ENCODE measurements at places on chromosomes 1 and 21.

DNA sequence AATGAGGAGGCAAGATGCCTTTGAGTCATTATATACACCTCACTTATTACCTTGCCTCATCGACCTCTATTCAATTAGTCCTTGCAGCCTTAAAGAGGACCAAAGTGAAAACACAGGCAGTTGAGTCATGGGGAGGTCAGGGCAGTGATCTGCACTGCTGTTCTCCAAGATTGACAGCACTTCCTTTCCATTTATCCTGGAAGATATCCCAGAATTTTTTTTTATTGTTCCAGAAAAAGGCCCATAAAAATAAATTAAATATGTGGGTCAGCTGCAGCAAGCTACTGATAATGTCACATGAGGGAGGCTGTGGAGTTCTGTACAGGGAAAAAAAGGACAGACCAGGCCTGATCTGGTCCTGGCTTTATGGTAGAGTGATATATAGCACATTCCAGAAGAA is 33.2 kb upstream of the CDC42BPA start:
- peak; percentile 35 for DNase-seq

- DNase-seq = no peak
These were observed 545.2 kb upstream of the CAMK1G start for GRCh38 chr1:209038316-209038715.

- no peak for DNase-seq
These were observed 173.2 kb downstream of the SMYD3 start for GRCh38 chr1:246333855-246334254.

GRCh38 chr21:32004291-32004690 is 131.5 kb downstream of the HUNK start:
- DNase-seq = no peak

DNA sequence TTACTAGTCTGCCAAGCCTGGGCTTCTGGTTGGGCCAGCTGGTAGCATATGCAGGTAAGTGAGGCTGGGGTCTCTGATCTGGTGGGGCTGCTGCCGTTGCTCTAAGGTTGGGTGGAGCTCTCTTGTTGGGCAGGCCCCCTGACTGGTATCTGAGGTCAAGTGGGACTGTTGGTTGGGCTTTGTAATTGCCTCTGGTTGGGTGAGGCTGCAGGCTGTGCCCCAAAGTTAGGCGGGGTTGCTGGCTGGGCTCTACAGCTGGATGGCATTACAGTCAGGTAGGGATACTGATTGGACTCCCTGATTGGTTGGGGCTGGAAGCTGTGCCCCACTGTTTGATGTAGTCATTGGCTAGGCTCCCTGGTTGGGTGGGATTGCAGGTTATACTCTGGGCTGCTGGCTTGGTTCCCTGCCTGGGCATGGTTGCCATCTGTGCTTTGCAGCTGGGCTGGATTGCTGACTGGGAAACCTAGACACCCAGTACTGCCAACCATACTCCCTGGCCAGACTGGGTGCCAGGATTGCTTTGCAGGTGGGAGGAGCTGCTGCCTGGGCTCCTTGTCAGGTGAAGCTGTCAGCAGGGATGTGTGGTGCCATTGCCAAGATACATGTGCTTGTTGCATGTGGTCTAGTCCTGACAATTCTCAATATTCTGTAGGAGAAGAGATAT is 130.5 kb downstream of the RABGAP1L start:
- no peak for DNase-seq

DNA sequence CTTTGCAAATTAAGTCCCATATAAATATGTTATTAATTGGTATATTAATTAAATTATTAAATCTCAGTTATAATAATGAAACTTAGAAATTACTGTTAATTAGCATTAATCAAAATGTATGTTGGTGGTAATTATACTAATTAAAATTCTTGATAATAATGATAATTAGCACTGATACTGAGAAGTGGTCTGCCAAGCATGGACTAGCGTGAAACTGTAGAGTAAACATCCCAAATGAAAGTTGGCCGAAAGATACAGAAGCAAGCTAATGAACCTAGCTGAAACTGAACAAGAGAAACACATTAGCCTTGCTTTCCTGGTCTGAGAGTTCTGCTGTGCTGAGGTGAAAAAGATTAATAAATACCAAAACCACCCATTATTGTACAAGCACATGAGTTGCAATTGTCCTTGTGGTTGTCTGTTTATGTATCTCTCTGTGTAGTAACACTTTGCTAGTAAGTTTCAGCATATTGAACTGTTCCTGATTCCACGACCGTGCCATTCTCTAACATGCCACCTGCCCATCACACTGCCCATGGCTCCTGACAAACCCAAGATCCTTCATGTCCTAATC is 341.8 kb downstream of the PLPP3 start:
- DNase-seq = no peak

- peak; percentile 65 for DNase-seq
These were observed 45.6 kb upstream of the CSF1 start for GRCh38 chr1:109864930-109865612.

GRCh38 chr21:38918607-38919346 is 113.0 kb downstream of the ETS2 start:
- no peak for DNase-seq

DNA sequence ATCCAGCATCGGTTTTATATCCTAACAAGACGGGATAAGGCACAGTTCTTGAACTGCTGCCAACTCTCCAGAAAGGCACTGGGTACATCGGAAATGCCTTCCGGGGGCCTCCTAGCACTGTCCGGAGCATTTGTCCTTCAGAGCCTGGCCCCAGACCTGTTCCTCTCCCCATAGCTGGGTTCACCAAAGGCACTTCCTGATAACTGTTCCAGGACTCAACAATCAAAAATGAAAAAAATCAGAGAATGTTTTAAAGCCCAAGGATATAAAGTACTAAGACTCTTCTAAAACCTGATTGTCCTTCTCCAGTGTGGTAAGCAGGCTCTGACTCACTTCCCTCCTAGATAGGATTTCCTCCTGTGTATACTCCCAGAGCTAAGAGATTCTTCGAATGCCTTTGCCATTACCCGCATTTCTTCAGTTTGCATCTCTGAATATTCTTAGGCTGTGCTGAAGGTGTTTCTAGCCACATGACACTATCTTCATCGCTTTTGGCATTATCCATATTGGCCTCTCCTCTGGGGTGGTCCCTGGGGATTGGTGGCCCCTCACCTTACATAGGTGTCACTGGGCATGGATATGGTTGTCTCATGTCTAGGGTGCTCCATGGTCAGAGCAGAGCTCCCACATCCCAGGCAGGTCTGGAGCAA is 112.9 kb downstream of the ZBTB18 start:
- DNase-seq = peak; percentile 85

- DNase-seq = no peak
These were observed 30.3 kb upstream of the MUTYH start for GRCh38 chr1:45370575-45370974.

- no peak for DNase-seq
These were observed 358.7 kb downstream of the BARHL2 start for GRCh38 chr1:90358448-90358847.

DNA sequence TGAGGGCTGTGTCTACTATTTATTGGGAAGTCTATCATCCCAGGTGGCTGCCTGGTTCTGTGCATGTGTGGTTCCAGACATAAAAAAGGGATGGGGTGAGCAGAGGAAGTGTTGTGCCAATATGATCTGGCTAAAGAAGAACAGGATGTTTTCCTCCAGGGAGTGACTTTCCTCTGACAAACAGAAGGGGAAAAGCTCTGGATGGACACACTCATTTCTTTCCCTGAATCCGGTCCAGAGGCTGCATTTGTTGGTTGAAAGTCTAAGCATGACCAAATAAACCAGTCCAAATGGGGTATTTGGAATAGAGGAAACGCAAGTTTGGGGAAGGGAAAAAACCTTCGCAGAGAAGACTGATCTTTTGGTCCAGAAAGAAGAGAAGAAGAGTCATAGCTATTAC is 12.7 kb downstream of the GREM2 start:
- DNase-seq = no peak

DNA sequence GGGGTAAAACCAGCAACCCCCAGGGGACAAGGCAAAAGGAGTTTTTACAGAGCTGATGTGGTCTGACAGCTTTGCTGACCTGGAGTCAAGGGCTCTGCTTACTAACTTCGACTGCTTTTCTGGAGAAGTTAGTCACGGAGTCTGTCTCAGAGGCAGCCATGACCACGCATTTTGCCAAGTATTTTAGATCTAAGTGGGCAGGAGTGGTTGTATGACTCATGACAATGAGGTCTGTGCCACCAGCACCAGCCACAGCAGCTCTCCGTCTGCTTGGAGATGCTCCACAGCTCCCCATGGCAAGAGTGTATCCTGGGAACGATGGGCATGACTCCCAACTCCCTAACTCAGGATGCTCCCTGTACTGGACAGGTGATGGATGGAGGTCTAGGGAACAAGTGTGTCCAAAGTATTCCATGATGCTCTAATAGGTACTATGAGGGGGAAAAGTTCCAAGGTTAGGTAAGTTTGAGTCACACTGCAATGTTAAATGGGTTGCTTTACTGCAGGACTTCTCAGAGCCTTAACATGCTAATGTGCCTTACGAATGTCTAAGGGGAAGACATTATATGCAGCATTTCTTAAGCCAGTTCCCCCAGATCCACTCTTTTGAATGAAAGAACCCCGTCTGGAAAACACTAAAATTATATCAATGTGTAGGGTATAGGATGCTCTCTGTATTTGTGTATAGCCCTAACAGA is 359.0 kb downstream of the HHAT start:
- peak; percentile 46 for DNase-seq

- no peak for DNase-seq
These were observed 58.4 kb upstream of the ADARB1 start for GRCh38 chr21:45016031-45016405.

- DNase-seq = no peak
These were observed 88.3 kb upstream of the SGIP1 start for GRCh38 chr1:66445492-66446181.

DNA sequence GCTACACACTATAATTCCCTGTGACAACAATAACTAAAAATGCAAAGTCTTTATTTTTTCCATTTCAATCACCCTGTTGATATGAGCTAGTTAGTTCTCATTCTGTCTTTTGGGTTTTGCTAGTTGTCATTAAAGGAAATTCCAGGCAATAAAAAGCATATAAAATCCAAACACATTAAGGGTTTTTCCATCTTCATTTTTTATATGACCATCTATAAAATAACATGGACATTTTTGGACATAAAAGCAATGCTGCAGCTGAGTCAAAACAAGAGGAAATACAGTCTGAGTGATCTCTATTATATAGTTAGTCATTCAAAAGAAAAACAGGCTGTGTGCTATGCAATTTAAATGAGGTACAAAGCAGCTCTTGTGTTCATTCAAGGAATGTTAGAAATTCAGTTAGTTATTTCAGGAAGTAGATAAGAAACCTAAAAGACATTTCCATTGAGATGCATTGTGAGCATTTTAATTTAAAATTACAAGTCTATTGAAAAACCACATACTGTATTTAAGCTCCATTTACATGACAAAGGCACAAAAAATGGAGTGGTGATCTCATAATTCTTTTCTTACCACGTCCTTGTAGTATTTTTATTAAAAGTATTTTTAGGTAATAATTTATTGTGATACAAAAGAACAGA is 67.3 kb upstream of the BCL10 start:
- DNase-seq = peak; percentile 83

DNA sequence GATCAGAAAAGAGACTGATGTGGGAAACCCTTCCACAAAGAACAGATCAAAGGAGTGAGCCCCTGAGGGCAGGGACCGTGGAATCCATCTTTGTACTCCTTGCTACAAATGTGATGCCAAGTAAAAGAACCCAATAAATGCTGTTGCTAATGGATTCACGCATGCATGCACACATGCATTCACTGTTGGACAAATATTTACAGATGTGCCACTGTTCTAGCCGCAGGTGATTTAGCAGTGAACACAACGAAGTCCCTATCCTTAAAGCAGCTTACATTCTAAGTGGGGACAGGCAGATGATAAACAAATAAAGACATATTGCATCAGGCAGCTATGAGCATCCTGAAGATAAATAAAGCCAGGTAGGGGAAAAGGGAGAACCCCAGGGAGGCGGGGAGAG is 67.8 kb downstream of the ITPKB start:
- no peak for DNase-seq

DNA sequence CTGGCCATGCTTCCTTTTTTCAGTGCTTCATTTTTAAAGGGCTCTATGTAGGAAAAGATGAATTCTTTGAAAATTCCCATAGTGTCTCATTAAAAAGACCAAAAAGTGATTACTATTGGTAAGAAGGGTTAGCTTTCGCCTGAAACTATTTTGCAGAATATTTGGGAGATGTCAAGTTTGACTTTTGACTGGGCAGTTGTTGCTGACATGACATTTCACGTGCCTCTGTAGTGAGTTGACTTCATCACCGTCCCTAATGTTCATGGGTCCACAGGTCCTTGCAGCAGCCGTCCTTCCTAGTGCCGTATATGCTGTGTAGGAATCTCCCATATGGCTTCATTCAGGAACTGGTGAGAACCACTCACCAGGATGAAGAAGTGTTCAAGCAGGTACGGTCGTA is 88.7 kb upstream of the KIF1B start:
- no peak for DNase-seq

- no peak for DNase-seq
These were observed 618 bp downstream of the HNRNPR start for GRCh38 chr1:23343221-23344110.

DNA sequence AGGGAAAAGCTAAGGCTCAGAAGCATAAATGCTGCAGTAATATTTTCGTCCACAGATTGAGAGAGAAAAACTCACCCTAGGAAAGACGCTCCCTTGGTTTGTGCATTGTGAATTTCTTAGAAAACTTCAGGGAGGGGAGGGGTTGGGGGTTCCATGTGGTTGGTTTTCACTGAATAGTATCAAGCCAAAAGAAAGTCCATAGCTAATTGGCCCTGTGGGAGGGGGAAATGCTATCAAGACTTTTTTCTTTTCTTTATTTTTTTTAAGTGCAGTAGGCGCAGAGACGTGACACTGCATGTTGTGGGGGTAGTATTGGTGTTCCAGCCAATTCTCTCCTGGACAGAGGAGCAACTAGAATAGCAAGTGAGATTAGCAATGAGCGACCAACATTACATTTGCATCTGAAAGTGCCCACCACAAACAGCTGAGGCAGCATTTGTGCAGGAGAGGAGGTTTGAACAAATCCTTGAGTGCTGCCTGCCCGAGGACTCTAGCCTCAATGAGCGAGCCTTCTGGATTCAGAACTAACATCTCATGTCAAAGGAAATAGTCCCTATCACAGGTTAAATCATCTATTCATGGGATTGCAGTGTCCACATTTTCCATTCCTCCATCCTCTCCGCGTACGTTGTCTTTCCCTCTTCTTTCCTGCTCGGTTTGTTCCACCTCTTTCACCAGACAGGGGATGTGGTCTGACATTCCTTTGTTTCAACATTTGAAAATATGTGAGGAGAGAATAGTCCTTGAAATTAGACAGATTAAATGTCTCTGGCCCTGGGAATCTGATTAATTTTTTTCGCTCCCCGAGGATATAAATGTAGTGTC is 118.0 kb upstream of the MARK1 start:
- DNase-seq = no peak

- no peak for DNase-seq
These were observed 37.6 kb downstream of the DIPK1A start for GRCh38 chr1:92923664-92924063.

- DNase-seq = no peak
These were observed 22.2 kb upstream of the MYOC start for GRCh38 chr1:171674431-171675405.

GRCh38 chr1:151920149-151920548 is 10.8 kb upstream of the THEM4 start:
- DNase-seq = no peak

GRCh38 chr1:42917241-42917495 is 41.5 kb downstream of the SLC2A1 start:
- DNase-seq = no peak

All from AG09309 (cell line).